Activated naive CD8-positive, alpha-beta T cell treated with anti-CD3 and anti-CD28 coated beads, Interleukin-2, amount 50 U/mL, for 24 hours (primary cell): ENCODE measurements at places on chromosomes 4 and X.

DNA sequence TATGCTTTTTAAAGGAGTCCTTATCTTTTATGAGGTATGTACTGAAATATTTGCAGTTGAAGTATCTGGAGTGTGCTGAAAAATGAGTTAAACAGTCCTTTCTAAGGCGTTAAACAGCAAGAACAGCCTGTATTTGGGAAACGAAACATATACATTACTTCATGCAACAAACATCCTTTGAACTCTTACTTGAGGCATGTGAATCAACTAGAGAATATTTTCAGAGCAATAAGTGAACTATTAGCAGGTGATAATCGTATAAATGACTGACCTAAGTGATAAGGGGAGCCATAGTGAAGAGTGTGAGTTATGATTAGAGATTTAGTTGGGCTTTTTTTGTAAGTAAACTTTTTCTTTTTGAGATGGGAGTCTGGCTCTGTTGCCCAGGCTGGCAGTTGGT is 45.9 kb upstream of the RHOH start:
- H3K36me3 ChIP-seq = peaks cover 25% of the 10 kb centered on the region
- H3K4me1 ChIP-seq = peaks cover 34% of the 10 kb centered on the region
- H3K27me3 ChIP-seq = no peaks in the 10 kb centered on the region

DNA sequence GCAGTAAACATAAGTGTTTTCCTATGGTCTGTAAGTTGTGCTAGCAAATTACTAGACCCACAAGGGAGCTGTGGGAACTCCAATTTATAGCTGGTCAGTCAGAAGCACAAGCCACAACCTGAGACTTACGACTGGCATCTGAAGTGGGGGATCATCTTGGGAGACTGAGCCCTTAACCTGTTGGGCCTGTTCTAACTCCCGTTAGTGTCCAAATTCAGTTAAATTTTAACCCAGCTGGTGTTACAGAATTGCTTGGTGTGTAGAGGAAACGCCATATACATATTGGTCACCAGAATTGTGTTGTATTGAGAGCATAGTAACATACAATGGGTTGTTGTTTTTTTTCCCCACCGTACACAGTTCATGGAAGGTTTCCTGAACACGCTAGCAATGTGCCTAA is 25.1 kb upstream of the NFXL1 start:
- no peaks in the 10 kb centered on the region for H3K36me3 ChIP-seq

DNA sequence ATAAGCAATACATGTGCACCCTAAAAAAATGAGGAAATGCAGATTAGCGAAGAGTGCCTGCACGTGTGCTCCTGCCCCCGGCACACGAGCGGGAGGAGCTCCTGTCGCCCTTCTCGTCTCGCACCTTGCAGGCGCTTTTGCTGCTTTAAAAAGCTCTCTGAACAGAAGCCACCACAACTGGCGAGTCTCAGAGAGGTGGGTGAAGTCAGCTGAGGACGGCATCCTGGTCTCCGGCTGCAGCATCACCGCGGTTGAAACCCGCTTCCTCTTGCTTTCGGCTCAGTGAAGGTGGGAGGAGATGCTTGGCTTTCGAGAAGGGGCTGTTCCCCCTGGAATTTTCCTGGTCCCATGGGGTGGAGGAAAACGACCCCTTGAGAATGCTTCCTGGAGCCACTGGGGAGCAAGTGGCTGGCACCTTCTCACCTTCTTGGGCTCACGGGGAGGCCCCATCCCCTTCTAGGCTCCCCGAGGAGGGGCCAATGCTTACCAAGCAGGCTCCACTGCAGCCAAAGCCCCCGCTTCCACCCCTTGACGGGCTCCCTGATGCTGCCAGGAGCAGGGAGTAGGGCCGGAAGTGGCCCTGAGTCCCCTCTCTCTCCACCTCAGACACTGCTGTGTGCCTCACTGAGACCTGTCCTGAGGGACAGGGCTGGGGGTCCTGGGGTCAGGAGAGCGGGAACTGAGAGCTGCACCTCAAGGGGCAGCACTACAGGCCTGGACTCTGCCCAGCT is 29.2 kb upstream of the MXD4 start:
- H3K36me3 ChIP-seq = no peaks in the 10 kb centered on the region
- peaks cover 34% of the 10 kb centered on the region for H3K4me1 ChIP-seq
- H3K4me3 ChIP-seq = peak overlapping the region; percentile 62
- no peaks in the 10 kb centered on the region for H3K27me3 ChIP-seq

GRCh38 chr4:20253735-20254409 is 2.2 kb downstream of the SLIT2 start:
- H3K27ac ChIP-seq = no peak overlapping the region
- peaks cover 7% of the 10 kb centered on the region for H3K4me1 ChIP-seq
- H3K27me3 ChIP-seq = peaks cover 57% of the 10 kb centered on the region

- H3K4me1 ChIP-seq = no peaks in the 10 kb centered on the region
- DNase-seq = no peak
- no peak overlapping the region for H3K27ac ChIP-seq
- no peaks in the 10 kb centered on the region for H3K27me3 ChIP-seq
- H3K4me3 ChIP-seq = no peak overlapping the region
Observed at GRCh38 chr4:138513535-138513934, 271.4 kb upstream of the SLC7A11 start.

- H3K36me3 ChIP-seq = peaks cover 28% of the 10 kb centered on the region
- peaks cover 20% of the 10 kb centered on the region for H3K4me1 ChIP-seq
- H3K27me3 ChIP-seq = no peaks in the 10 kb centered on the region
- H3K27ac ChIP-seq = no peak overlapping the region
- DNase-seq = no peak
Observed at GRCh38 chr4:74166135-74166534, 8.2 kb downstream of the MTHFD2L start.

GRCh38 chr4:85798012-85798770 is 323.2 kb downstream of the ARHGAP24 start:
- no peaks in the 10 kb centered on the region for H3K27me3 ChIP-seq
- no peaks in the 10 kb centered on the region for H3K36me3 ChIP-seq
- H3K27ac ChIP-seq = no peak overlapping the region
- DNase-seq = no peak

DNA sequence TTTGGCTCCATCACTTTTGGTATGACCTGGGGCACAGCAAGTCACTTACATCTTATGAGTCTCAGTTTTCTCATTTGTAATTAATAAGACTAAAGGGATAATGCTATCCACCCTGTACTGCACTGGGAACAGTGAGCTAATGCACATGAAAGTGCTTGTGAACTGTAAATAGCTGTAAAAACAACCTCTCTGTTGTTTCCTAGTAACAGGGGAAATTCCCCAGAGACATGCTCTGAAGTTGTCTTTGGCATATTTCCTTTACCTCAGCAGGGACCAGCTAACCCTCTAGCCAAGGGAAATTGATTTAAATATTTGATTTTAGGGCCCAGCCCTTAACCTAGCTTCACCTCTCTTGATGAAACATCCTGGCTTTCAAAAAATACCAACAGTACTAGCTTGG is 6.1 kb upstream of the CYSLTR1 start:
- H3K36me3 ChIP-seq = no peaks in the 10 kb centered on the region
- H3K27me3 ChIP-seq = no peaks in the 10 kb centered on the region
- no peak overlapping the region for H3K27ac ChIP-seq
- no peak for DNase-seq
